ENCODE measurements at places on chromosomes 7 and 10.

GRCh38 chr7:28356619-28357018, 55.7 kb upstream of the CREB5 start:
- DNase-seq, result no peak

GRCh38 chr10:71547312-71547711, 150.6 kb downstream of the CDH23 start:
- no peak for DNase-seq

DNA sequence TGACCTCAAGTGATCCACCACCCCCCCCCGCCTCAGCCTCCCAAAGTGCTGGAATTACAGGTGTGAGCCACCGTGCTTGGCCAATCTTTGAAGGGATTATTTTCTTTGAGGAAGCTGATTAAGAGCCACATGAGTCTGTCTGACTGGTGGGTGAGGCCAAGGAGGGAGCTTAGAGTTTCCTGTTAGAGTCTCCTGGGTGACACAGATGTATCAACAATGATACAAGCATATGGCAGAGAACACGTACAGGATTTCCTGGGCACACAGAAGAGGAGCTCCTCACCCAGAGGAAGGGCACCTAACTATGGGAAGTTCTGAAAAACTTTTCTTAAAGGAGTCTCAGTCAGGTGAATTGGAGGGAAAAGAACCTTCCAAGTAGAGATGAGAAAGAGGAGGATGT, 69.4 kb downstream of the GOLGA7B start:
- peak; percentile 8 for DNase-seq

GRCh38 chr7:144622745-144623144, 213.1 kb downstream of the TPK1 start:
- no peak for DNase-seq

DNA sequence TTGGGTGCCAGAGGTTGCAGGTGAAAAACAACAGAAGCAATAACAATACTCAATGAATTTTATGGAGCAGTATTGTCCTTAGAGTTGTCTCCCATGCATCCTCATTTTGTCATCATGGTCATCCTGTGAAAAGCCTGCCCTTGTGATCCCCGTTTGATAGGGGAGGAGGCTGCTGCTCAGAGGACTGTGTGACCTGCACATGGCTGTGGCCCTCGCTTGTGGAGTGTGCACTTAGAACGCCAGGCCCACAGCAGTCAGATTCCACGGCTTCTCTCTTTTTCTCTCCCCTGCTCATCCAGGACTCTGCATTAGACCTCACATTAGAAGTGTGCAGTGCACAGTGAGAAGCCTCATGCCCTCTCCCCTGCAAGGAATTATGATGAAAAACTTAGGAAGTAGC, 491.1 kb upstream of the KLF6 start:
- no peak for DNase-seq

- no peak for DNase-seq
Observed at GRCh38 chr10:78190051-78190825, 156.6 kb downstream of the RPS24 start.

Data from naive thymus-derived CD4-positive, alpha-beta T cell (primary cell).